Activated CD8-positive, alpha-beta T cell treated with anti-CD3 and anti-CD28 coated beads, Interleukin-2, amount 10 ng/mL, durations not matched to agents 7 days and 5 days (primary cell): ENCODE measurements at places on chromosomes 4 and X.

- DNase-seq = no peak
Measured at GRCh38 chr4:46270986-46271596, 118.8 kb downstream of the GABRA2 start.

DNA sequence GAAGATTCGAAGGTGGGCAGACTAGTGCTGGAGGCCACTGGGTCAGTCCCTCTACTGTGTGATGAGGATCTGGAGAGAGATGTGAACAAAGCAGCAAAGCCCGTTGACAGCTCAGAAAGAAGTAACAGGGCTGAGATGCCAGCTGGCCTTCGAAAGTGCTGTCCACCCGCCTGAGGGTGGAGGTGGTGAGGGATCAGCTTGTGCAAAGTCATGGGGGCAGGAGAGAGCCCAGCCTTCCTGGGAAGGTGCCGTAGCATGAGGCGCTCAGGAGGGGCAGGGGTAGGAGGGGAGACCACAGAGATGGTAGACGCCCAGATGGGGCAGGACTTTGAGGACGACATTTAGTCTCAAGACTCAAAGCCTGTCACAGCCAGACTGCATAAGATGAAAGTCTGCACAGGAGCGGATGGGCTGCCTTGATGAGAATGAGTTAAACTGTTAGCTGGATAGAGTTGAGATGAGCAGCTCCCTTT is 19.7 kb downstream of the TBC1D14 start:
- DNase-seq = no peak

- DNase-seq = peak; percentile 70
Measured at GRCh38 chrX:104922206-104922621, 298.3 kb downstream of the TEX13A start.

GRCh38 chr4:144304025-144304424 is 163.5 kb upstream of the GYPA start:
- no peak for DNase-seq

GRCh38 chr4:55498051-55498450 is 48.7 kb downstream of the CLOCK start:
- DNase-seq = no peak

DNA sequence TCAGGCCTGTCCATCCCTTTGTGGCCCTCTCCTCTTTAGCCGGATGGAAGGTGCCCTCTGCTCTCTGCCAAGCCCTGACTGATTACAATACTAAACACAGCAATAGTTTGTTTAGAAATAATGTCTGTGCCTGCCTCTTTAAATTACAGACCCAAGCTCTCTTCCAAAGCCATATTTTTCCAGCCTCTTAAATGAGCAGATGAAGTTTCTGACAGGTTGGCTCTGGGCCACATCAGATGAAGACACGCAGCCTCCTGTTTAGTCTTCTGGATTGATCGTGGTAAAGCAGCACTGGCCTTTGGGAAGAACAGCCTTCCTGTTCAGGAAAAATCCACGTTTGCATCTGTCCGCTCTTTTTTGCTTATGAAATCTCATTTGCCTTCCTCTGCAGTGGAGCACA is 133.6 kb downstream of the CPE start:
- DNase-seq = no peak

- no peak for DNase-seq
Measured at GRCh38 chr4:148780426-148781005, 338.3 kb upstream of the NR3C2 start.

- no peak for DNase-seq
Measured at GRCh38 chr4:159029481-159029880, 73.4 kb upstream of the RAPGEF2 start.

DNA sequence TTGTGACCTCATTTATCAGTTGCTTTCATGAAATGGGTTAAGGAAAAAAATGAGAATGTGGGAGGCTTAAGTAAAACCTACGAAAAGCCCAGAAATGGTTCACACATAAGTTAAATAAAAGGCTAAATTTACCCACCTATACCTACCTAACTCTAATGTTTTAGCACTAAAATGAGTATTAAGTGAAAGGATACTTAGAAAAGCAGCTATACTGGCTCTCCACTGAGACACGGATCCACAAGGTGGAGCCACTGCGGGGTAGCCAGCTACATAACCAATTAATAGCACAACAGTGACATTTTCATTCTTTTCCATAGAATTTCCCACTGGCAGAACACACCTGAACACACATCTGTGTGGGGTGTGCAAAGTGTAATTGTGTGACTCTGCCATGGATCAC is 101.9 kb downstream of the MAML3 start:
- DNase-seq = peak; percentile 61

DNA sequence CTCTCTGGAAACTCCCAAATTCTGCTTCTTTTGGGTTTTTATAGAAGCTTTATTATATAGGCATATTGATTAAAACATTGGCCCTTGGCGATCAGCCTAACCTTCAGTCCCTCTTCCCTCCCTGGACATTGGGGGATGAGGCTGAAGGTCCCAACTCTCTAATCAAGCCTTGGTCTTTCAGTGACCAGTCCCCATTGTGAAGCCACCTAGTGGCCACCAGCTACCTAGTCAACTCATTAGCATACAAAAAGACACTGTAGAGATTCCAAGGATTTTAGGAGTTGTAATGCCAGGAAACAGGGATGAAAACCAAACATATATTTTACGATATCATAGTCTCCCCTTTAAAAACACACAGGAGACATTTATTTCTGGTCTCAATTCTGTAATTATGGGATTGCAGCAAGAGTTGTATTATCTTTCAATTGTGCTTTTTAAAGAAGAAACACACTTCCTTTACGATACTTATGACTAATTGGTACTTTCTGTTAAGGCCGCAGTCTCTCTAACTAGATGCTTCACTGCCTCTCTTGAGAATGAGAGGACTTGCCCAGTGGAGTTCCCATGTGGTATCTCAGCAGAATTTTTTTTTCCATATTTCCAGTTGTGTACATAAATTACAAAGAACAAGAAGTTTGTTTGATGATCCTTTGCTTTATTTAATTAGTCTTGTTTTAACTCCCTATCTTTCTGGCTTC is 58.2 kb downstream of the WDR17 start:
- no peak for DNase-seq

DNA sequence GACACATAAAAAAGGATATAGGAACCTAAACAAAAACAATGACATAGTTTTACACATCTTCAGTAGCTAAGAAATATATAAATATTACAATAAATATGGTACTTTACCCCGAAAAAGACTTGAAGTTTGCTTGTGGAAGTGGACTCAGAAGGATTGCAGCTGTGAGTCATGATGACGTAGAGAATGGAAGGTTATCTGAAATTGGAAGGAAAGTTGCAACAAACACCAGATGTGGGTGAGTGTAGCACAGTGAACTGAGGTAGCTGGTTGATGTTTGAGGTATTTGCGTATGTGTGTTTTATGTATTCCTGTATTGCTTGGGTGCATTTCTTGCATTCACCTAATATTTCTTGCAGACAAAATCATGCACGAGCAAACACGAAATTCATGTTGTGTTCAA is 113.0 kb downstream of the ARX start:
- DNase-seq = no peak

GRCh38 chr4:11436673-11437072 is 8.0 kb upstream of the HS3ST1 start:
- no peak for DNase-seq

DNA sequence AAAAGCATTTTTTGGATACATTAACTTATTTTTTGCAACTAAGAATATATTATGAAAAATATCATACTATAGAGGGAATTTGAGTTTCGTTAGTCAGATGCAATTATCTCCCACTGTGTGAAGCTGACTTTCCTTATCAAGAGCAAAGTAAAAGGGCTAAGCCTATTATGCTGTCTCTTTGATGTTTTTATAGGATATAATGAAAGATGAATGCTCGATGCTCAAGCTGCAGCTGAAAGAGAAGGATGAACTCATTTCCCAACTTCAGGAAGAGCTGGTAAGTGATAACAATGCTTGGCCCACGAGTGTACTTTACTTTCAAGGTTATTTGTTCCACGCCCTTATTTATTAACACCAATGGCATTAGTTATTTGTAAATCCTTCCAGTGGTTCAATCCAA is 688.4 kb downstream of the CCSER1 start:
- DNase-seq = no peak

DNA sequence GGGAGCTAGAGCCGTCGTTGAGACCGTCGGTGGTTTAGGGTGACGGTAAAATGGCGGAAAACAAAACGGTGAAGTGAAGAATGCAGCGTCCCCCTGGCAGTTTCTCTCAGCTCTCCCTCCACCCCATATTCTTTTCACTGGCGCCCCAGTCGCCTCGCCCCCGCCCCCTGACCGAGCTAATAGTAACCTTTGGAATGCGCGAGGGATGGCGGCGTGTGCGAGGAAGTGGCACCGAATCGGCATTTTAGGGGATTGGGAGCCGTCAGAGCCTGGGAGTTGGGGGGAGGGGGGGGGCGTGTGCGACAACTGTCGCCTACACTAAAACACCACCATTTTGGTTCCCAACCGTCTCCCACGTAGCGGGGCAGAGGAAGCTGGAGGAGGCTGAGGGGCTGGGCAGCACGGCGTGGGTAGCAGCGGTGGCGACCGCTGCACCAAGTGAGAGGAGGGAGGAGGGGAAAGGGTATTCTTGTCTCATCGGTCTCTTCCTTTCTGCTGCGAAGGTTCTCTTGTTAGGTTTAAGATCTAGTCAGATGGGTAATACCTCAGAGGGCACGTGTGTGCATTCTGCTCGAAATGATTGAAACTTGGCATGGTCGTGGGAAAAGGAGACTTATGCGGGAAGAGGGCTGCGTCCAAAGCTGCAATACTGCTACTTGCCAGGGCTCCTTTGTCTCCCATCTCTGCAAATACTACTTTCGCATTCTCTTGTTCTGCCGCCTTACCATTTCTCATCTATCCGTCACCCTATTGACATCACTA is 840 bp downstream of the ZNF711 start:
- peak; percentile 19 for DNase-seq

DNA sequence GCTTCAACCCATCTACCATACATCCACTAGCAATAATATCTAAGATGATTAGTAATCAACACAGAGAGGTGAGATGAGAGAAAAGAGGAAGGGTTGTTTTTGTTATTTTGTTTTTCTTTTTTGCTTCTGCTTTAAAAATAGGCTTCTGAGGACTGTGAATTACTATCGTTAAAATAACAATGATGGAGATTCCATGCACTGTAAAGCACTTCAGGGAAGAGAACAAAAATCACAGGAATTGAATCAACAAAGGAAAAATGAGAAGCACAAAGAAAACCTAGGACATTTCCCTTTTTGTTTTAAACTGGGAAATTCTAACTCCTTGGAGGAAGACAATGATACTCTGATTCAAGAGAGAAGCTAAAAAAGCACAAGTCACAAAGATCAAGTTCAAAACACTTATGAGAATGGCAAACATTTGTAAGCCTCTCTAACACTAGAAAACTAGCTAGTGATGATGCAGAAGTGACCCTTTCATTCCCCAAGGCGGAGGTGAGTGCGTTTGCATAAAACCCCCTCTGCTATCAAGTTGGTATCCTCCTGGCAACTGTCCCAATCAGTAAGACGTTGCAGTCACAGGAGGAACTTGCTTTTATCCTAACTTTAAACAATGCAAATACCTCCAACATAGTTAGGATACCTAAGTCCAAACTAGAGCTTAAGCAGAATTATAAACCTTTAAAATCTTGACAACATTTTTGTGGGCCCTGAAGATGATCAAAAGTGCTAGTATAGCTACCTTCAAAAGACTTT is 308.5 kb downstream of the CAMK2D start:
- no peak for DNase-seq
